ENCODE measurements at places on chromosomes 12 and 14.
A peak's percentile ranks its signal among the peaks of the same experiment; 100 is the strongest.

- no peaks in the 10 kb centered on the region for H3K27me3 ChIP-seq
- H3K36me3 ChIP-seq: no peaks in the 10 kb centered on the region
- H3K4me3 ChIP-seq: no peak overlapping the region
- DNase-seq: no peak
Measured at GRCh38 chr14:22152161-22152870, 436.7 kb downstream of the DAD1 start.

DNA sequence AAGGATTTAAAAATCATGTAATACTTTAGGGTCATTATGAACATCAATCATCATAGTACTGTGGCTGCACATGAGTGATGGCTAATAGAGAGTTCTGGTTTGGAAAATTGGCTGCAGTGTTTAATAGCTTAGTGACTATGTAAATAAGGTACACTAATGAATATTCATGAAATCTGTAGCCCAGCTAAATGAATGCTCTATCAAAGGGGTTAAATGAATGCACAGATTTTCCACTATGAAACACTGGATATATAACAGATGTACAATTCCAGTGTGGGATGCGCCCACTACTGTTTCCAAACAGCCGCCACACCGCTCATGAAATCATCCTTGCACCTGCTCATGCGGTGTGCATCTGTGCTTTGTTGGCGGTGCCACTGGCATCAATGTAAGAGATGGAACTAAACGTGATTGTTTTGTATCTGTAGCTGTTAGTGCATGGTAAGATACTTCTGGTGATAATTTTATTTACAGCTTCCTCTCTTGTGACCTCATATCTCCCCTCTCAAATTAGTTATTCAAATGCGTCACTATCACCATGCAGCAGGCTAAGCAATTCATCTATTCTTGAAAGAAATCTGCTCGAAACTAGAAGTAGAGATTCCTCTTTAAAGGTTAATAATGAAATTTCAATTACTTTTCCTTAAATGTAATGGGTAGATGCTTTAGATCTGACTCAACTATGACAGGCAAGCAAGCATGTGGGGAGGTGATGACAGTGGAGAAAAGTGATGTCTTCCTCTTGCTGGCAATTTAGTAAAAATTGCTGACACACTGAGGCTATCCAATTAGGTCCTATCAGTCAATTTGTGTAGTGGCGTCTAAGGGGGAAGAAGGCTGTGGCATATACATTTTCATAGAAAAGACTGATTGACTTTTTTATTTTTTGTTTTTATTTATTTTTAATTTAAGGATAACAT lies 433.6 kb downstream of the AEBP2 start:
- H3K4me1 ChIP-seq: no peaks in the 10 kb centered on the region
- H3K27me3 ChIP-seq: no peaks in the 10 kb centered on the region
- no peaks in the 10 kb centered on the region for H3K36me3 ChIP-seq
- H3K4me3 ChIP-seq: no peak overlapping the region
- no peak for DNase-seq
- H3K27ac ChIP-seq: no peak overlapping the region

GRCh38 chr12:80053051-80053790 lies 46.1 kb upstream of the OTOGL start:
- H3K4me1 ChIP-seq: no peaks in the 10 kb centered on the region
- no peak overlapping the region for H3K4me3 ChIP-seq
- DNase-seq: peak; percentile 84
- no peaks in the 10 kb centered on the region for H3K36me3 ChIP-seq
- H3K27ac ChIP-seq: no peak overlapping the region

GRCh38 chr14:68502230-68502629 lies 290.6 kb downstream of the ZFP36L1 start:
- H3K4me3 ChIP-seq: no peak overlapping the region
- H3K27ac ChIP-seq: no peak overlapping the region
- peaks cover 15% of the 10 kb centered on the region for H3K4me1 ChIP-seq
- H3K36me3 ChIP-seq: no peaks in the 10 kb centered on the region
- H3K27me3 ChIP-seq: no peaks in the 10 kb centered on the region
- DNase-seq: peak; percentile 72

DNA sequence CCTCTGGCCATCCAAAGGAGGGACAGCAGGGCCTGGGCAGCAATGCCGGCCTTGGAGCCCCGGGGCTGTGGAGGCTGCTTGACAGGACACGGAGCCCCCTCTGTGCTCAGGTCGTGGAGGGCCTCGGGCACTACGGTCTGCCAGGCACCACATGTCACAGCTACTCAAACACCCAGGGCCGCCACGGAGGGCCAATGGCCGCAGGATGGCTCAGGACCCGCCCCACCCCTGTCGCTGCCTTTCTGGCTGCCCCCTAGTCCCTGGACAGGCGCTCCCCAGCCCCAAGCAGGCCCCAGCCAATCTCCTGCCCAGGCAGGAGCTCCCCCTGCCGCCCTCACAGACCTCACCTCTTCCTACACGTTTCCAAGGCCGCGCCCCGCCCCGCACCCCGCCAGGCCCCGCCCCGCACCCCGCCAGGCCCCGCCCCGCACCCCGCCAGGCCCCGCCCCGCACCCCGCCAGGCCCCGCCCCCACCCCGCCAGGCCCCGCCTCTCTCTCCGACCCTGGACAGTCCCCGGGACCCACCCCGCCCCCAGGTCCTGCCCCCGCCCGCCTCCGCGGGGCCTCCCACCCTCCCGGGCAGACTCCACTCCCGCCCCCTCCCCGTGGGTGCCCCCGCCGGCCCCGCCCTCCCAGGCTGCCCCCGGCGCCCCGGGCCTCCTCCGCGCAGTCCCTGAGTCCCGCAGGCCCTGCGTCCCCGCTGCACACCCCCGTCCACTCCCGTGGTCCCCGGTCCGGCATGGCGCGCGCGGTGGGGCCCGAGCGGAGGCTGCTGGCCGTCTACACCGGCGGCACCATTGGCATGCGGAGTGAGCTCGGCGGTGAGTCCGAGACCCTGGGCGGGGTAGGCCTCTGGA lies at the start of gene ASPG:
Gene ASPG (plus strand): TSS at position 669 of the 857 bp plus-strand sequence. CDS start 71 bp downstream, at position 740.
- no peak for DNase-seq
- H3K27ac ChIP-seq: peak within 1 kb of the TSS; percentile 32
- peaks cover 3% of the 10 kb centered on the region for H3K27me3 ChIP-seq
- no peaks in the 10 kb centered on the region for H3K36me3 ChIP-seq
- H3K4me3 ChIP-seq: peak within 1 kb of the TSS; percentile 41

- no peak overlapping the region for H3K4me3 ChIP-seq
- no peaks in the 10 kb centered on the region for H3K27me3 ChIP-seq
- H3K27ac ChIP-seq: no peak overlapping the region
- H3K4me1 ChIP-seq: no peaks in the 10 kb centered on the region
- H3K36me3 ChIP-seq: no peaks in the 10 kb centered on the region
- DNase-seq: no peak
Measured at GRCh38 chr12:77104792-77105191, 39.4 kb upstream of the E2F7 start.

DNA sequence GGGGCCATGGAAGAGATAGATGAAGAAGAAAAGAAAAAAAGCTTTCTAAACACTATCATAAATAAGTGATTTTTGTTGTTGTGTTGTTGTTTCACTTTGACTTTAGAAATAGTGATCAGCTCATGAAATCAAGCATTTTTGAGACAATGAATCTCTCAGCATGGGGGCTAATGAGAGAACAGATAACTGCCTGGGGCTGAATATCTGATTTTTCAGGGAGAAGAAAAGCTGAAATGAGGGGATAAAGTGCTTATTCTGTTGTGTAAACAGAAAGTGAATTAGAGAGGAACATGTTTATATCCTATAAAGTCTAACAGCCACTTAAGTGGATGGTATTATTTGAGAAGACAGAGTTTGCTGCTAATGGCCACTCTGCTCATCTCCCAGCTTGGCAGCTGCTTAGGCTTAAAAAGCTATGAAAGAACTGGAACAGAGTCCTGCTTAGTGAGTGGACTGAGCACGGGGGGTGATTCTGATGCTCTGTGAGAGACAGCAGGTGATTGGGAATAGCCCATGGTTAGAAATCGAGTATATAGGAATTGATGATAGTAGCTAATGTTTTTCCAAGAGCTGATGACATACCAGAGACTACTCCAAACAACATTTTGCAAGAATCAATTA lies 646.1 kb upstream of the TMEM132C start:
- no peak for DNase-seq
- no peaks in the 10 kb centered on the region for H3K27me3 ChIP-seq
- H3K27ac ChIP-seq: no peak overlapping the region
- H3K36me3 ChIP-seq: no peaks in the 10 kb centered on the region
- H3K4me3 ChIP-seq: no peak overlapping the region
- H3K4me1 ChIP-seq: no peaks in the 10 kb centered on the region

- H3K27ac ChIP-seq: no peak overlapping the region
- H3K36me3 ChIP-seq: no peaks in the 10 kb centered on the region
- no peak overlapping the region for H3K4me3 ChIP-seq
- DNase-seq: no peak
Measured at GRCh38 chr12:129190827-129191226, 337.5 kb downstream of the GLT1D1 start.

- H3K36me3 ChIP-seq: no peaks in the 10 kb centered on the region
- DNase-seq: no peak
- H3K4me1 ChIP-seq: no peaks in the 10 kb centered on the region
- no peaks in the 10 kb centered on the region for H3K27me3 ChIP-seq
- H3K27ac ChIP-seq: no peak overlapping the region
Measured at GRCh38 chr12:83245156-83245555, 558.5 kb downstream of the TMTC2 start.

GRCh38 chr12:50916292-50916691 lies 36.1 kb upstream of the HIGD1C start:
- DNase-seq: no peak
- H3K27ac ChIP-seq: no peak overlapping the region
- no peaks in the 10 kb centered on the region for H3K27me3 ChIP-seq
- H3K4me3 ChIP-seq: no peak overlapping the region
- H3K4me1 ChIP-seq: no peaks in the 10 kb centered on the region

GRCh38 chr12:46107591-46107990 lies 117.2 kb upstream of the SCAF11 start:
- DNase-seq: no peak
- no peaks in the 10 kb centered on the region for H3K27me3 ChIP-seq
- H3K36me3 ChIP-seq: no peaks in the 10 kb centered on the region
- no peak overlapping the region for H3K27ac ChIP-seq
- no peak overlapping the region for H3K4me3 ChIP-seq

- no peak for DNase-seq
- H3K36me3 ChIP-seq: no peaks in the 10 kb centered on the region
- H3K27ac ChIP-seq: no peak within 1 kb of the TSS
- no peak within 1 kb of the TSS for H3K4me3 ChIP-seq
- no peaks in the 10 kb centered on the region for H3K4me1 ChIP-seq
Measured at GRCh38 chr12:10807186-10807585, at the start of gene TAS2R8. Gene TAS2R8 (minus strand): TSS chr12:10807286. CDS start chr12:10806980, 306 bp downstream.

GRCh38 chr14:103503296-103503695 lies 19.3 kb downstream of the CKB start:
- H3K36me3 ChIP-seq: peaks cover 40% of the 10 kb centered on the region
- H3K4me3 ChIP-seq: no peak overlapping the region
- H3K4me1 ChIP-seq: no peaks in the 10 kb centered on the region
- no peak for DNase-seq
- H3K27ac ChIP-seq: no peak overlapping the region
